ENCODE measurements at places on chromosomes 11 and 22. TPM values are rescaled to one million over a fixed set of nuclear protein-coding genes. Genes with fewer than 3 reads are reported as not detected.
A peak's percentile ranks its signal among the peaks of the same experiment; 100 is the strongest.

IL17REL gene
- total RNA-seq: 0.10 TPM

NXPE2 gene
- total RNA-seq: not detected

NELL1 gene
- not detected for total RNA-seq

KCTD21 gene
- 8.0 TPM for total RNA-seq

SMTNL1 gene
- not detected for total RNA-seq

DNA sequence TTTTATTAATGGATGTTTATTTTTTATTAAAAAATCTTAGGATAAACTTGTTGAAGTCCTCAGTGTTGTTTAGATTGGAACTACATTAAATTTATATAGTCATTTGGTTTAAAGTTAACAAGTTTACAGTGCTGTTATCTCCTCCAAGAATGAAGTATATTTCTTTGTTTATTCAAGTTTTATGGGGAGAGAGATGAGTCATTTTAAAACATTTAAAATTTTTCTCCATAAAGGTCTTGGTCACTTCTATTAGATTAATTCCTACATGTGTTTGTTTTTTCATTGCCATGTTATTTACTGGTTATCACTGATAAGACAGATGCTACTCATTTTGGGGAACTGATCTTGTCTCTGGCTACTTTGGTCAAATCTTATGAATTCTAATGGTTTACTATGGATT, 429.6 kb downstream of the METTL15 start:
- no peak for DNase-seq
- no peaks in the 10 kb centered on the region for H3K27me3 ChIP-seq
- H3K4me3 ChIP-seq: no peak overlapping the region
- no peak overlapping the region for H3K27ac ChIP-seq
- H3K36me3 ChIP-seq: no peaks in the 10 kb centered on the region
- no peaks in the 10 kb centered on the region for H3K4me1 ChIP-seq

- no peaks in the 10 kb centered on the region for H3K4me1 ChIP-seq
- no peak overlapping the region for H3K4me3 ChIP-seq
- no peak for DNase-seq
- H3K27ac ChIP-seq: no peak overlapping the region
- H3K36me3 ChIP-seq: no peaks in the 10 kb centered on the region
- H3K27me3 ChIP-seq: peaks cover 6% of the 10 kb centered on the region
These were observed 11.9 kb downstream of the KIRREL3 start for GRCh38 chr11:126988655-126989054.

- no peak overlapping the region for H3K4me3 ChIP-seq
- no peak for DNase-seq
- no peak overlapping the region for H3K27ac ChIP-seq
- H3K4me1 ChIP-seq: peaks cover 4% of the 10 kb centered on the region
- H3K27me3 ChIP-seq: no peaks in the 10 kb centered on the region
- no peaks in the 10 kb centered on the region for H3K36me3 ChIP-seq
These were observed 43.0 kb downstream of the DBX1 start for GRCh38 chr11:20117291-20117690.

DNA sequence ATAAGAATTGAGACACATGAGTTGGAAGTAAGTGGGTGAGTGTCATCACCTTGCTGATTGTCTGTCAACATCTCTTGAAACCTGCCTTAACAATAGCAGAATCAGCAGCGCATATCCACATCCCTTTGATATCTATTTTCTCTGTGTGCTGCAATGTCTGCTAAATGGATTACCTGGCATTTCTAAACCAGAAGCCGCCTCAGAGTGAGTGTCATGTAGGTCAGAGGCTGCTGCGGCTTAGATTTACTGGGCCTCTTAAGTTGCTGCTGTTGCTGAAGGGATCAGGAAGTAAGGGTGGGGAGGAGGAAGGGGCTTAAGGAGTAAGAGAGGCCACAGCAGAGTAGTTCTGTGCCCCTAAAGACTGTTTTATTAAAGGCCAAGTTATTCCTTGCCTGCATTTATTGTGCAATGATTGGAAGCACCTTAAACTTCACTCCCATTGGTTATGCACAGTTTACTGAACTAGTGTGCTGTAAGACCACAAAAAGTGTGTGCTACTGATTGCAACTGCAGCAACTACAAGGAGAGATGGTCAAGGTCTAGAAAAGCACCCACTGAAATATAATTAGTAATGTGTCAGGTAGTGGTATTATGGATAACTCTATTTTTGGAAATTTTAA, 29.8 kb upstream of the TMEM41B start:
- H3K27me3 ChIP-seq: no peaks in the 10 kb centered on the region
- H3K27ac ChIP-seq: no peak overlapping the region
- DNase-seq: no peak
- no peak overlapping the region for H3K4me3 ChIP-seq
- no peaks in the 10 kb centered on the region for H3K36me3 ChIP-seq

DNA sequence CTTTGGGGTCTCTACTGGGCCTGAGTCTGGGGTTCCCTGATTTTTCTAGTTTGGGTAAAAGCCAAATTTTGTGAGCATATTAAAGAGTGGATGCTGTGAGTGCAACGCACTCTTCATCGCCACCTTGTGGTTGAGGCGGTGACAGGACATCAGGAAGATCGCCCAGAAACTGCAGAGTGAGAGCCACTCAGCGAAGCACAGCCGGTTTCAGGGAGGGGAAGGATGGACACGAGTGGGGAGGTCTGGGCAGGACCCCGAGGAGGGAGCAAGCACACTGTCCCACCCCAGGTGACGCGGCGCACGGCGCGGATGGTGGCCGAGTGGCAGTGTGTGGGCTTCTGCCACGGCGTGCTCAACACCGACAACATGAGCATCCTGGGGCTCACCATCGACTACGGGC, 9.1 kb downstream of the SELENOO start:
- no peak overlapping the region for H3K4me3 ChIP-seq
- peaks cover 15% of the 10 kb centered on the region for H3K4me1 ChIP-seq
- DNase-seq: peak; percentile 85

DNA sequence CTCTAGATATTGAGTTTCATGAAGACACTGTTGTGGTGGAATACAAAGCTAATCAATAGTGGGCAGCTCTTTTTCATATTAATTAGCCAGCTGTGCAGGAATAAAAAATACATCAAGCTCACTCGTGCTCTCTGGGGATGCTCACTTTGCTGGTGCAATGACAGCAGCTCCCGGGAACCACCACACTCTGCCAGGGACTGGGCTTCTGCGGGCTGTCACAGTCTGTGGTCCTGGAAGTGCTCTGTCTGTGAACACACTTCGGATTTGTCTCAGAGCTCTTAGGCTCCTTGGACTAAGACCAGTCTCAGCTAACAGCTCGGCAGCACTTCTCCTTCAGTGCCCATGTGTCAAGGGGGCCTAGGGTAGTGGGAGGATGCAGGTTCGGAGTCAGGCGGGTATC, 393.5 kb downstream of the TENM4 start:
- no peak for DNase-seq
- peaks cover 3% of the 10 kb centered on the region for H3K27me3 ChIP-seq
- H3K36me3 ChIP-seq: no peaks in the 10 kb centered on the region
- no peak overlapping the region for H3K27ac ChIP-seq

DNA sequence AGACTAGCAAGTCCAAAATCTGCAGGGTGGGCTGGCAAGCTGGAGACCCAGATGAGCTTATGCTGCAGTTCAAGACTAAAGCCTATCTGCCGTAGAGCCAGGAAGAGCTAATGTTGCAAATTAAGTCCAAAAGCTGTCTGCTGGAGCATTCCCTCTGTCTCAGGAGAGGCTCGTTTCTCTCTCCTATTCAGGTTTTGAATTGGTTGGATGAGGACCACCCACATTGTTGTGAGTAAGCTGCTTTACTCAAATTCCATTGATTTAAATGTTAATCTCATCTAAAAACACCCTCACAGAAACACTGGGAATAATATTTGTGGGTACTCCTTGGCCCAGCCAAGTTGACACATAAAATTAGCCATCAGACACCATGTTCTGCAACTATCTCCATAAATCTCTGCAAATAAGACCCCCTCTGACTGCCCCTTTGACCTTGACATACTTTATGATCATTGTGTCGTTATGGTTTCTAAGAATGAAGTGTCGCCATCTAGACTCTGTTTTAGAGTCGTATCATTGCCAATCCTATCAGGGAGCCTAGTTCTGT, 16.8 kb upstream of the CUL5 start:
- H3K36me3 ChIP-seq: no peaks in the 10 kb centered on the region
- no peak for DNase-seq
- no peak overlapping the region for H3K27ac ChIP-seq
- H3K27me3 ChIP-seq: no peaks in the 10 kb centered on the region
- no peak overlapping the region for H3K4me3 ChIP-seq
- no peaks in the 10 kb centered on the region for H3K4me1 ChIP-seq

GRCh38 chr11:35487532-35488078, 37.8 kb downstream of the PAMR1 start:
- H3K4me3 ChIP-seq: no peak overlapping the region
- H3K4me1 ChIP-seq: no peaks in the 10 kb centered on the region
- no peak overlapping the region for H3K27ac ChIP-seq
- no peaks in the 10 kb centered on the region for H3K27me3 ChIP-seq

All from B cell (primary cell).